8988T (cell line): ENCODE measurements at places on chromosomes 3 and 15.

DNA sequence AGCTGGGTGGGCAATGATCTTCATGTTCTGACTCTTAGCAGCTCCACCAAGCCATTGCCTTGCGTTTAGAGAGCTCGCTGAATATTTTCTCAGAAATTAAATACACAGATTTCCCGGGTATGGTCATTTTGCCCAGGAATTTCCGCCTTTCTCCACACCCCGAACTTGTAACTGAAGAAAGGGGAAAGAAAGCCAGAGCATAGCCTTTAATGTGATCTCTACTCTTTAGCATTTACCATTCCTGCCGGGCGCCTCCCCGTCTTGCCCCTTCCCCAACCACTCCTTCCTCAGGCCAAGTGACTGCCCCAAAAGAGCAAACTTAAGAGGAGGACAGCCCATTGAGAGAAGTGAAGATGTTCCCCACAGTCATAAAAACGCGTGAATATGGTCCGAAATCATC, 53.1 kb downstream of the LMCD1 start:
- DNase-seq: no peak

GRCh38 chr3:110810356-110810755, 261.3 kb upstream of the NECTIN3 start:
- no peak for DNase-seq

DNA sequence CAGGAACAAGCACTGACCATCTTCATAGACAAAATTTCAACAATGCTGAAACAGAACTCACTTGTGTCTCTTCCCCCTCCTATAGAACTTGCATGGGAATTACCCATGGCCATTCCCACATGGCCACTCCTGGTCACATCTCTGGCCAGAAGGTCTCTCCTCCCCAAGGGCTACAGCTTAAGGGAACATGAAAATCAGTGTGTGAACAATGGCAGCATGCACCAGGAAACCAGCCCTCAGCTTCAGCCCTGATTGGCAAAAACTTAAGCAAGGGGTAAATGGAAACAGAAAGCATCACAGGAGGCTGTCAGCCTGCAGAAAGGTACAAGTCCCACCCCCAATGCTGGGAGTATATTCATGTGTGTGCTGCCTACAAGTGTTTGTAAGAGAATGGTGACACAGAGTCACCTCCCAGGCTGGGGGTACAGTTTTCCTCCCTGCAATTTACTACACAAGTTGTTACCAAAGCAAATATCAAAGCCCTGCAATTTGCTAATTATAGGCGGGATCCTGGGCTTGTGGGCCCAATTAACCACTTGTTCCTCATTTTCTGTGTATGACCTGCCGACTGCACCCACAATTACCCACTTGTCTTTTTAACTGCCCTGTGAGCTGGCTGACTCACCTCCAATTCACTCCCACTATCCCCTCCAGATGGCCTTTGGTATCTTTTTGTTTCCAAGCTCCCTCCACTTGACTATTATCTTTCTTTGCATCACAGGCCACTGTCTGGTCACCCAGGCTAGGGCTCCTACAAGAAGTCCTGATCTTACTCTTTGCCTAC, 84.4 kb upstream of the HES1 start:
- DNase-seq: no peak

DNA sequence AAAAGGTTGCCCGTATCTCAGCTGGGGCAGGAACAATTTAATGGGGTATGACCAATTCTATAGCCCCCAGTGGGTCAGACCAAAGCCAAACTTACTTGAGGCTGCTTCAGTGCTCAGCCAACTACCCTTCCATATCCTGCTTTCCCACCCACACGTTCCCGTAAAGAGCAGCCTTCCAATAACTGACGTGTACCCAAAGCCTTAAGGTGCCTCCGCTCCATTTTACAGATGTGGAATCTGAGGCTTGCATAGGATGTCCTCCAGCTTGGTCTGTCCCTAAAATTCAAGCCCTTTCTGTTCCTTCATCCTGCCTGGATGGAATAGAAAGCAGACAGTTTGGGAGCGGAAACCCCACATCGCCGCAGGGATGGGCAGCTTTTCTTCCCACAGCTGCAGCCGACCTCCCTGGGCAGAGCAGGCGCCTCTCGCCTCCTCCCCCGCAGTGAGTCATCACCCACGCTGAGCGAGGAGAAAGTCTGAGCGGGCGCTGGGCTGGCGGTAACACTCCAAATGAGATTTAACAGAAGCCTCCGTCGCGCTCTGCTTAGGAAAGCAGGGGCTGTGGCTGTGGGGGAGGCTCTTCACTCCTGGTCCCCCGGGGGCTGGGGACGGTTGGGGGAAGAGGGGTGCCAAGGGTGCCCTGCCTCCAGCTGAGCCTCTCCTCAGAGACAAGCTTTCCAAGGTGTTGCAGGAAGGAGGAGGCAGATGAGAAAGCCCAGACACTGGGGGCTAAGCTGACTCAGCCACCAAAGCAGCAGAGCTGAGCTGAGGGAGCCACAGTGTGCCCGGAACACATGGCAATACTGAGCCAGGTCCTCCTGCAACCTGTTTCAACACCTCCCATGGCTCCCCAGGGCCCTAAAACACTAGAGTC, 57.8 kb upstream of the HRH1 start:
- peak; percentile 87 for DNase-seq

DNA sequence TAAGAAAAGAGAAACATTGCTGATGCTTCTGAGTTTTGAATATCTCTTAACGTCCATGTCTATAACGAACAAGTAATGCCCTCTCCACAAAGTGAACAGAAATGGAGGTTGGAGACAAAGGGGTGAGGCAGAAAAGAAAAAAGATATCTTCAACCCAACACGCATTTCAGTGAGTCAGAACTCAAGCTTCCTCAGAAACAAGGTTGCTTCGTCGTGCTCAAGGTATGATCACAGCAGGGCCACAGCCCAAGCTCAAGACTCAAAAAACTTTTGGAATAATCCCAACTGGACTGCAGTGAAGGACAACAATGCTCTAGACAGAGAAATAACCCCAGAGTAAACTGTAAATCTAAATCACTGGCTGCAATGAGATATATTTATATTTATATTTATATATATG, 18.9 kb downstream of the WNT5A start:
- no peak for DNase-seq
